ENCODE measurements at places on chromosomes 2 and 18.

- no peak for DNase-seq
These were observed 382.8 kb upstream of the NXPH2 start for GRCh38 chr2:139162957-139163356.

DNA sequence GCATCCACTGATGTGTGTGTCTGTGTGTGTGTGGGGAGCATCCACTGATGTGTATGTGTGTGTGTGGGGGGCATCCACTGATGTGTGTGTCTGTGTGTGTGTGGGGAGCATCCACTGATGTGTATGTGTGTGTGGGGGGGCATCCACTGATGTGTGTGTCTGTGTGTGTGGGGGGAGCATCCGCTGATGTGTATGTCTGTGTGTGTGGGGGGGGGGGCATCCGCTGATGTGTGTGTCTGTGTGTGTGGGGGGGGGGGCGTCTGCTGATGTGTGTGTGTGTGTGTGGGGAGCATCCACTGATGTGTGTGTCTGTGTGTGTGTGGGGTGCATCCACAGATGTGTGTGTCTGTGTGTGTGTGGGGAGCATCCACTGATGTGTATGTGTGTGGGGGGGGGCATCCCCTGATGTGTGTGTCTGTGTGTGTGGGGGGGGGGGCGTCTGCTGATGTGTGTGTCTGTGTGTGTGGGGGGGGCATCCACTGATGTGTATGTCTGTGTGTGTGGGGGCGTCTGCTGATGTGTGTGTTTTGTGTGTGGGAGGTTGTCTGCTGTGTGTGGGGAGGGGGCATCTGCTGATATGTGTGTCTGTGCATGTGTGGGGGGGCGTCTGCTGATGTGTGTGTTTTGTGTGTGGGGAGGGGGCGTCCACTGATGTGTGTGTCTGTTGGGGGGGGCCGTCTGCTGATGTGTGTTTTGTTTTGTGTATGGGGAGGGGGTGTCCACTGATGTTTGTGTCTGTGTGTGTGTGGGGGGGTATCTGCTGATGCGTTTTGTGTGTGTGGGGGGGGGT is 125.9 kb downstream of the NFATC1 start:
- DNase-seq = no peak

DNA sequence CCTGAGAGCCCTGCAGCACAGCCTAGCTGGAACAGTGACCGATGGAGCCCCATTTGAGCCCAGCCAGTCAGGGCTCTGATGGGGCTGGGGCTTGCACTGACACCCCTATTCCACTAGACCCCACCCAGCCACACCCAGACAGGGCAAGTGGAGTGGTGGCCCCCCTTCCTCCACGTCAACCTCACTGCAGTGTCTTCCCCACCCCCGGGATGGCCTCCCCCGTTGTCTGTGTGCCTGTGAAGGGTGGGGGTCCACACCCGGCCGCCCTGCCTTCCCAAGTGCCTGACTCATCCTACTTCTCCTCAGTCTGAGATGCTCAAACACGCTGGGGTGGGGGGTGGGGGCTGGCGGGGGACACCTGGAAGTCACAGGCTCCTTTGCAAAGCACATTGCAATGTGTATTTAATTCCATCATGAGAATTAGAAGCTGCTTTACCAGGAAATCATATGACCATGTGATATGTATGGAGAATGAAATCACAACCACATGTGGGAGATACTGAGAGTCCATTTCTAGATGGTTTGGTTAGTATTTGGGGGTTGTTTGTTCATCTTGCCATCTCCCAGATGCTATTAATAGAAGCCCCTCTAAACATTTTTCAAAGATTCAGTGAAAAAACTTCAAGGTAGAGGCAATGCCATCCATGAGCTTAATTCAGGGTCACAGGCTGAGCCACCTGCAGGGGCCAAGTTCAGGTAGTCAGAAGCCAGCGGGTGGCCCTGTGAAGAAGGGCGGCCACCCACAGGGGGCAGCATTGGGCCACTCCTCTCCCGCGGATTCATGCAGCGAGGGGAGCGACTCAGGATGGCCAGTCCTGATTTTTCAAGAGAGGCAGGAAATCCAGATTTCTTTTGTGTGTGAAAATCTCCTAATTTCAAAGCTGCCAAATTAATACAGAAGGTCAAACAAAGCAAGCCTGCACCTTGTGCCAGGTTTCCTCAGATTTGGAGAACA is 22.7 kb upstream of the GMPPA start:
- DNase-seq = peak; percentile 32

GRCh38 chr2:204024503-204024902 is 87.9 kb downstream of the ICOS start:
- peak; percentile 56 for DNase-seq

GRCh38 chr2:227241005-227241404 is 76.6 kb downstream of the COL4A3 start:
- DNase-seq = no peak

DNA sequence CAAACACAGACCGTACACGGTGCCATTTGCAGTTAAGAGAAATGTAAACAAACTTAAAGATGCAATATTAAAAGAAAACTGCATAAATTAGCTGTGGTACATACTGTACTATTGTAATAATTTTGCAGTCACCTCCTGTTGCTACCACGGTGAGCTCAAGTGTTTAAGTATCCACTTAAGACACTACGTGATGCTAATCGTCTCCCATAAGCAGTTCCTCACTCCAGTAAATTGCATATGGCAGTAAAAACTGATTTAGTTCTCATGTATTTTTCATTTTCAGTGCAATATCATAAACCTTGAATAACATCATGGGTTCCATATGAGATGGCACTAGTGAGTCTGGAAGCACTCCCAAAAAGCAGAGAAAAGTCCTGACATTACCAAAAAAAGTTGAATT is 14.4 kb downstream of the CLEC4F start:
- DNase-seq = no peak

DNA sequence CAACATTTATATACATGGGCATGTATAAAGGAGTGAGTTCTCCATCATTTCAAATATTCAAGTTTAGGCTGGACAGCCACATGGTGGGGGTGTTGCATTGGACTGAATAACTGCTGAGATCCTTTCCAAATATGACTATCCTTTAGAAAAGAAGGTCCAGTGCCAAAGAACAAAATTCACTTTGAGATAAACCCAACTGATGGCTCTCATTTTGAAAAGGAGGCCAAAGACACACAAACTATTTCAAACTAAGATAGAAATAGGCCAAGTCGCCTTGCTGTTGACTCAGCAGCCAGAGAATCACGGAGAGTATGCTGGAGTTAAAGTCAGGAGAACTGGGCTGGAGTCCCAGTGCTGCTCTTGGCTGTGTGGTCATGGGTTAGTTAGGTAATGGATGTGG is 204.5 kb upstream of the LRATD1 start:
- no peak for DNase-seq

GRCh38 chr18:22689712-22690111 is 243.4 kb upstream of the RBBP8 start:
- no peak for DNase-seq

- DNase-seq = no peak
These were observed 116.4 kb downstream of the INO80D start for GRCh38 chr2:205969584-205969983.

DNA sequence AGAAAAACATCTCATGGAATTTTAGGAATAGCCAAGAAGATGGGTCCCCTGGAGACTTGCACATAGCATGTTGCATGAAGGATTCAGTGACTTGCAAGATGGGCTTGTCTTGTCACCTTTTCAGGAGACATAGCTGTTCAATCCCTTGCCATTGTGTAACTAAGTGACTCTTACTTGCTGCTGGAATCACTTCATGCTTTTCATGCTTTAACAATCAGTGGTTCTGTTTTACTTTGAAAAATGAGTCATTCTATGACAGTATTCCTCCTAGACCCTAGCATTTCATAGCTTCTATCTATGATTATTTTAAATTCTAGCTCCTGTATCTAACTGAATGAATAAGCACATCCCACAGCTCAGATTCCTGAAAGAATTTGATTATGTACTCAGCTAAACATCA is 2.8 kb downstream of the KYNU start:
- DNase-seq = no peak

- no peak for DNase-seq
These were observed 95.8 kb upstream of the CAVIN2 start for GRCh38 chr2:191942739-191943103.

DNA sequence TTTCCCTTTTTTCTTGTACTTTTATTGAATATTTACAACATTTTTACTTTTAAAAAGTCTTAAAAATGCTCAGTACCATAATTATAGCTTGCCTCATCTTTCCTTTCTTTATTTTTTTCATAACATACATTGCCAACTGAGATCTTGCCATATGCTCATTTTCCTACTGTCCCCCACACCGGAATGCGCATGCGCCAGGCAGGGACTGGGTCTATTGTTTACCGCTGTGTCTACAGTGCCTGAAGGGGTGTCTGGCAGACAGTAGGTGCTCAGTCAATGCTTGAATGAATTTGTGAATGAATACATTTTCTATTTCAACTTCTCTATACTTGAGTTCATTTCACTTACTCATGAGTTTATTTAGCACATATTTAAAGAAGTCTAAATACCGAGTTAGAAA is 158.0 kb downstream of the CYP26B1 start:
- no peak for DNase-seq

GRCh38 chr2:133303150-133303549 is 265.1 kb downstream of the NCKAP5 start:
- peak; percentile 13 for DNase-seq

DNA sequence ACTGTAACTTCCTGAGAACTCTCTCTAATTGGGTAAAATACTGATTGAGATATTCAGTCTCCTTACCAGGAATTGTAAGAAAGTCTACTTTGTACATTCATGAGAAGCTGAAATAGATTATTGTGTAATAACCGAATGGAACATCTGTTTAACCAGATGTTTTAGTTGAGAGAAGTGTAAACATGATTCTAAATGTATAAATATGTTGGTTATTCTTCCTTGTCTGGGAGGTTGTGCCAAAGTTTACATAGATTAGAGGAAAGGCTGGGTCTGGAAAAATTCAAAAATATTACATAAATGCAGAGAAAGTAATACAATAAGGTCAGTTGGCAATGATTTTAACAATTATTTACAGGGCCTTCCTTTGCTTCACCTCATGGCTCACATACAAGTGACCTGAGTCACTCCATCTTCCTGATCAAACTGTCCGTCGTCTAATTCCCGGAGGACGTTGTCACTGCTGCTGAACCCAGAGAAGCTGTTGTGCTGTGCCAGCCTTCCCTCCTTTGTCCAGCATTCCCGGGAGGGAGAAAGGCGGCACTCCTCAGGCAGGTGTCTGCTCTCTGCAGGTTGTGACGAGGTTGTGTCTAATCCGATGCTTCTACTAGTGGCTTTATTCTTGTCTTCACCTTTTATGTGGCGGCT is 55.9 kb downstream of the MOB4 start:
- peak; percentile 42 for DNase-seq

DNA sequence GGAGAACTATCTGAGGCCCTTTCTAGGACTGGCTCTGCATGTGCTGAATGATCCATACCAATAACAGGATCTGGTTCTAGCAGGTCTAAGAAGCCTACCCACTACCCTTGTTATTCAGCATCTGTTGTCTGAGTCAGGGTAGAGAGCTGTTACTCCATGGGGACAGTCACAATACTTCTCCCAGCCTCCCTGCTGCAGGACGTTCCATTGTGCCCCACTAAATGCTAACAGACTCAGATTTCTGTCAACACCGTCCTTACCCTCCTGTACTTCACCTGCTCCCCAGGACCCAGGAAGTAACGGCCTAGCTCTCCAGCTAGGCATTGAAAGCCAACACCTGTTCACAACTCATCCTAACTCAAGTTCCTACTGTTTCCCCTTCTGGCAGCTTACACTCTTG is 719.7 kb upstream of the ID2 start:
- DNase-seq = no peak

- no peak for DNase-seq
These were observed 27.5 kb downstream of the MYO7B start for GRCh38 chr2:127562936-127563335.

- DNase-seq = peak; percentile 6
These were observed 335.2 kb downstream of the LPIN1 start for GRCh38 chr2:12081481-12082210.

GRCh38 chr2:74497777-74498499 is 1.5 kb downstream of the LBX2 start:
- DNase-seq = no peak

DNA sequence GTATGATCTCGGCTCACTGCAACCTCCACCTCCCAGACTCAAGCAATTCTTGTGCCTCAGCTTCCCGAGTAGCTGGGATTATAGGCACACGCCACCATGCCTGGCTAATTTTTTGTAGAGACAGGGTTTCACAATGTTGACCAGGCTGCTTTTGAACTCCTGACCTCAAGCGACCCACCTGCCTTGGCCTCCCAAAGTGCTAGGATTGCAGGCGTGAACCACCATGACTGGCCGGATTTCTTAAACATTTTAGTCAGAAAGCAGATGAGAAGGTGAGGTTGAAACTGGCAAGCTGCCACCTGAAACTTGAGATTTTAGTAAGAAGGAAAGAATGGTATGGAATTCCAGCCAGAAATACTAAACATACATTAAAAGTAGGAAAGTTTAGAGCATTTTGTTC is 31.9 kb downstream of the KLHL23 start:
- DNase-seq = no peak

GRCh38 chr2:30234180-30234971 is 3.0 kb downstream of the LBH start:
- DNase-seq = no peak

- no peak for DNase-seq
These were observed 84.9 kb downstream of the BCL11A start for GRCh38 chr2:60468382-60469085.

- peak; percentile 62 for DNase-seq
These were observed 110.9 kb downstream of the STK39 start for GRCh38 chr2:168136392-168136977.

DNA sequence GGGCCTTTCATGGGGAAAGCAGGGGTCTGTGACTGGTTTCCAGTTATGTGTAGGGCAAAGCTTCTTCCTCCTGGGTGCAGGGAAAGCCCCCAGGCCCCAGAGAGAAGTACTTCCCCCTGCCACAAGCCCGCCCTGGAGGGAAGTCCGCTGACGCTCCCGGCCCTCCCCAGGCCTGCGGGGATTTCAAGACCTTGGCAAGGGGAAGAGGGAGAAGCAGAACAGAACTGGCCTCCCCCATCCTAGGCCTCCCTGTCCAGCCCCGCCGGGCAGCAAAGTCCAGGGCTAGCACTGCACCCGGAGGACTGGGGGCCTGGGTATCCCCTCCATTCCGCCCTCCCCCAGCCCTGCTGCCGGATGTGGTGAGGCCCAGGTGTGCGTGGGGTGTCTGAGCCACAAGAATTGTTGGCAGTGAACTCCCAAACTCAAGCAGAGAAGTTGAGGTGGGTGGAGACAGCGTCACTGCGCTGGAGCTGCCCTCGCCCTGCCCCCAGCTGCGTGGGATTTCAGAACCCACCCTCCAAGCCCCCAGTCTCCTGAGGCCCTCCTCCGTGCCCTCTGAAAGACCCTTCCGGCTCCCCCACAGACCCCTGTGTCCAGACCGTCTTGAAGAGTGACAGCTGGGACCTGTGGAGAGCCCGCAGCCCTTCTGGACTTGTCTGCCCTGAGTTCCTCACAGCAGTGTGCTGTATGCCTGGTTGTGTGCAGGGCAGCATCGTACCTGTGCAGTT is 1.1 kb upstream of the DUSP2 start:
- DNase-seq = no peak

DNA sequence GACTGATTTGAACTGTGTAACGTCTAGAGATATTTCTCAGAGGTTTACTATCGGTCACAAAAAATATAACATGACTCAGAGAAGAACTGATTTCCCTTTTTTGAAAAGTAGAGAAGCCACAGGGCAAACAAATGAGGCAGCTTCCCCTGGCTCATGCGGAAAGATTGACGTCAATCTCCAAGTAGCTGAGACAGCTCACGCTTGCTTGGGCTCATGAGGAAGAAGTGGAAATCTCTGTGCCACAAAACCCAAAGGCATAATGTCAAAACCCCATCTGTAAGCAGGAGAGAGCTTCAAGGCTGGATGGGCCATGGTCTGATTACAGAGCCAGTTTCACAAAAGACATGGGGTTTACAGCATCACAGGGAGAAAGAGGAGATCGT is 188.1 kb downstream of the ARL4C start:
- DNase-seq = no peak

- peak; percentile 70 for DNase-seq
These were observed 128.5 kb downstream of the STK39 start for GRCh38 chr2:168118733-168119514.
